ENCODE measurements at places on chromosomes 2 and 18.

DNA sequence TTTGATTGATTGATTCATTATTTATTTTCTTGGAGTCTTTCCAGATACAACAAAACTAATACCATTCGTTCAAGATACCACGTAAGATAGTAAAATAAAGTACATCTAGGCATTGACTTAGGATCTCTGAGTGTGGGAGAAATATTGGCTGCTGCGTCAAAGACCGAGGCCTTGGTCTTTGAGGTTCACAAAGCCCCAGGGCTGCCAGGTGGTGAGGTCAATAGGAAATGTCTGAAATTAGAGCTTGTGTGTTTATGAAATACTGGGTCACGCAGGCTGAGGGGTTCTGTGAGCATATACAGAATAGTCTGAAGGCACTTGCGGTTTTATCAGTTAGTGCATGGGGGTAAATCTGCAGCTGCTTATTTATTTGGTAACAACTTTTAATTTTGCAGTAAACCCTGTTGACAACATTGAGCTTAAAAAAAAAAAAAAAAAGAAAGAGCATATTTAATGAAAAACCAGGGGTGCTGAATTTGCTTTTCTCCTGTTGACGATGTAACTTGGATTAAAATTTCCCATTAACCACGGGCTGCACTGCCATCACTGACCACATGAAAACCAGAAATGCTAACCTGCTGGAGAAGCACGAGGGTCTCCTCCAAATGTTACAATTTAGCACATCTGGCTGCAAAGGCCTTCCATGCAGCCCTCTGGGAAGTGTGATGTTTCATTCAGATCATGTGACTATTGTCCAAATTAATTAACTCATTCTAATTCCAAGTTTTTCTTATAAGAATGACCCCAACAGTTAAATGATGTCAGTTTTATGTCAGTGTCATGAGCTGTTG is 27.1 kb upstream of the SERPINB12 start:
- no peak for DNase-seq

- DNase-seq: no peak
These were observed 184.3 kb downstream of the SH3BP4 start for GRCh38 chr2:235135990-235136561.

DNA sequence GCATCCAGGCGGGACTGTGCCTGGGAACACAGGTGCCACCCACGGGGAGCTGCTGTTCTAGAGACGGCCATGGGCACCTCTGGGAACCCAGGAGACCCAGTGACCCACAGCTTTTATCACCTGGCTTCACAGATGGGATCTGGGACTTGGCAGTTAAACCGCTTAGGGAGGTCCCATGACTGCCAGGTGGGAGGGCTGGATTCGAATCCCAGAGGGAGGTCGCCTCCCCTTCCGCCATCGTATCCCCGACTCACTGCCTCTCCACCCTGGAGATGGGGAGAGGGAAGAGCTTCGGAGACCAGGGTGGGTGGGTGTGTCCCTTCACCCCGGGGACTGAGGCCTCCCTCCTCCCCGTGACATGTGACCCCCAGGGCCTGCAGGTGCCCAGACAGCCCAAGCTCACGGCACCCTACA is 169.4 kb downstream of the RTP5 start:
- DNase-seq: no peak

DNA sequence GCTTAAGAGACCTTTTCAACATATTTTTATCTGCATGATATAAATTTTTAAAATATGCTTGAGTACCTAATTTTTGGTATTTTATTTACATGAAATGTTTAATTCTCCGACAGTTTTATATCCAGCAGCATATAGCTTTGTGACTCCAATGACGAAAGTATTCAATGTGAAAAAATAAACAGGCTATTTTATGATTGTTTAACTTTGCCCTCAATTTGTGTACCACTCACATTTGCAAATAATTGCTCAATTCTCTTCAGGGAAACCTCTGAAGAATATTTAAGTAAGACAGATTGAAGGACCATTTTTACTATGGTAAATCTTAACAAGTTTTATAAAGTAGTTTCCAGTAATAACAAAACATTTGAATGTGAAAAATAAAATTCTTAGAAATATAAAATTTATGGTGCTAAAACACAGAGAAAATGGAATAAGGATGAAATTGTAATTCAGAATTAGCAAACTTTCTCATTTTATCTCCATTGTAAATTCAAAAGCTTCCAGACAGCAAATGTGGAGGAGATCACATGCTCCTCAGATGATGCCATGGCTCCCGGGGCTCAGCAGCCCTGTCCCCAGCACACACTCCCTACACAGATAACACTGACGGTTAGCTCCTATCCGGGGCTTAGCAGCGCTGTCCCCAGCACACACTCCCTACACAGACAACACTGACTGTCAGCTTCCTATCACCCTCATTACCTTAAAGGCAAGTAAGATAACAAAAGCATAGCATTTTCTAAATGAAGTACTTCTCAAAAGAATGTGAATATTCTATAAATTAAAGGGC is 39.7 kb downstream of the SH3YL1 start:
- no peak for DNase-seq

- DNase-seq: no peak
These were observed 109.1 kb upstream of the SH3BP4 start for GRCh38 chr2:234842753-234843152.

DNA sequence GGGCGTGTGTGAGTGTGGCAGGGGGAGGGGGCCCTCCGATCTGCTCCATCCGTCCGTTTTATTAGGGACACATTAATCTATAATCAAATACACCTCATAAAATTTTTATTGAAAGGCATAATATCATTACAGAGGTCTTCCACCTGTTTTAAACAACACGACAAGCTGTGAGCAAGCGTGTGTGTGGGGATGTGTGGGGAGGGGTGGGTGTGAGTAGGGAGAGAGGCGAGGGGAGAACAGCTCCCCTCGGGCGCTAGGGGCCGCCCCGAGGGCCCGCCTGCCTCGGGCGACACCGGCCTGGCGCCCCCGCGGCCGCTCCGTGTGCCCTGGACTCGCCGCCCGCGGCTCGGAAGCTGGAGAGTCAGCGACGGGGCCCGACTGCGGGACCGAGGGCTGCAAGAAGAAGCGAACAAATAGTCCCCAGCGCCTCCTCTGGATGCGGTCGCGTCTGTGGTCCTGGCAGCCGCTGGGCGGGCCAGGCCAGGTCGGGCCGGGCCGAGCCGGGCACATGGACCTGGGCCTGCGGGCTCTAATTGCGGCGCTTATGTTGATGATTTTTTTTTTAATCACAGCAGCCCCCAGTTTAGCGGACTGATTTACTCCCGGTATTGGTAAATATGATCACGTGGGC is 352 bp upstream of the HOXD9 start:
- DNase-seq: no peak

DNA sequence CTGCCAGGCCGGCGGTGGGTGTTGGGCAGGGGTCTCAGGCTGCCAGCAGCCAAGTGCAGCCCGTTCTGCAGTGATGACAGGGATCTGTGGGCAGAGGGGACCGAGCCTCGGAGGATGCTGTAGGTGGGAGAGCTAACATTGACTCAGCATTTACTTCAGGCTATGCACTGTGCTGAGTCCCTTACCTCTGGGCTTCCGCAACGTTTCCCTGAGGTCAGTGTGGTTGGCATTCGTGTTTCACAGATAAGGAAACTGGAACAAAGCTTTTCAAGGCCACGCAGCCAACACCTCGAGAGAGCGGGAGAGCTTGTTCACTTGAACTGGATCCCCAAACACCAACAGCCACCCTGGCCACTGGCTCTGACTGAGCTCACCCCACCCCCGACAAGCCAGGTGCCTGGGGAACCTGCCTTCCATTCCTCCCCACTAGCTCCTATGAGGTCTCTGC is 839 bp upstream of the GPR148 start:
- peak; percentile 46 for DNase-seq

DNA sequence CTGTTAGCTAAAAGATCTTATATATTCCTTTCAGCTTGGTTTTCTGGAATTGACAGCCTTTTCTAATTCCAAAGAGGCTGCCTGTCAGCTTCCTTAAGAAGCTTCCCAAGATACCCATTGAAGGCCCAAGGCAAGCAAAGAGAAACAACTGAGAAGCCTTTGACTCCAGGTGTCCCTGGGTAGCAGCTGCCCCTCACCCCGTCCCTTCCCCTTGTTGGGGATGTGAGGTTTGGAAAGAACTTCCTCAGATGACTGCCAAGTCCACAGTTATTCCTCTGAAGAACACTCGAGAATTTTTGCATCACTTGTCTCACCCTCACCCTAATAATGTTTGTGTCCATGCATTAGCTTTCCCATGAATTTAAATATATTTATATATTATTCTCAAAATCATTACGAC is 13.3 kb downstream of the MAPRE3 start:
- DNase-seq: no peak

DNA sequence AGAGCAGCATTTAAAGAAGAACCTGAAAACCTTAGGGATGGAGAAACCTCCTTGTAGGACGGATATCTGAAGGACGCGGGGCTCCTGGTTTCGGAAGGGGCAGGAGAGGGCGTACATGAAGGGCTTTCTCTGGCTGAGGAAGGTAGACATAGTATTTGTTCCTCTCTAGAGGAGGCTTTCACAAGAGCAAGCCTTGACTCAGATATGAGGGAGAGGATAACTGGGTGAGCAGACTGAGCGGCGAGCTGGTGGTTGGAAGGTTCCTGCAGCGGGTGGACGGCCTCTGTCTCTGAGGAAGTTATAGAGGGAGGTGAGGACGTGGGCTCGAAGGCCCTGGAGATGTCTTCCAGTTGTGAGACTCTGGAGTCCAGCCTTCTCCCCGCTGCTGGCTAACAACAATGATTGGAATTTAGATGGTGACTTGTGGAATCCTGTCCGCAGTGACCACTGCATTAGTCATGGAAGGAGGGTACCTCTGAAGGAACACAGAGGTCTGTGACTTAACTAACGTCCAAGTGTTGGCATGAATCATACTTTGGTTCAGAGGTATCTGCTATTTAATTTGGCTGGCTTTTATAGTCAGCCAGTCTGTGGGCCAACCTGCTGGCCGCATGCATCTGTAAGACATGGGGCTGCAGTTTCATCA is 80.9 kb downstream of the ASAP2 start:
- no peak for DNase-seq

DNA sequence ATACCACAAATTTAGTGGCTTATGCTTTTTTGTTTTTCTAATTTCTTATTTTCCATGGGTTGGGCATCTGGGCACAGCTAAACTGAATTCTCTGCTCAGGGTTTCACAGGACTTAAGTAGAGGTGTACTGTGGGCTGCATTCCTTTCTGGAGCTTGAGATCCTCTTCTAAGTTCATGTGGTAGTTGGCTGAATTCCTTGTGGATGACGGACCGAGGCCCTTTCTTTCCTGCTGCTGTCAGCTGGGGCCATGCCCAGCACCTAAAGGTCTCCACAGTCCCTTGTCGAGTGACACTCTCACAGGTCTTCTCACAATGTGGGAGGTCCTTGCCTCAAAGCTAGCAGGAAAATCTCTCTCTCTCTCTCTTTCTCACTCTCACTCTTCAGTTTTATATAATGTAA is 433.5 kb upstream of the LRATD1 start:
- DNase-seq: no peak

GRCh38 chr2:135050132-135050531 is 2.0 kb upstream of the RAB3GAP1 start:
- no peak for DNase-seq

GRCh38 chr2:207510148-207510547 is 19.6 kb upstream of the CREB1 start:
- DNase-seq: no peak

- DNase-seq: no peak
These were observed 133.9 kb downstream of the TTC32 start for GRCh38 chr2:19767899-19768298.

GRCh38 chr2:62743506-62743905 is 38.0 kb downstream of the EHBP1 start:
- no peak for DNase-seq

DNA sequence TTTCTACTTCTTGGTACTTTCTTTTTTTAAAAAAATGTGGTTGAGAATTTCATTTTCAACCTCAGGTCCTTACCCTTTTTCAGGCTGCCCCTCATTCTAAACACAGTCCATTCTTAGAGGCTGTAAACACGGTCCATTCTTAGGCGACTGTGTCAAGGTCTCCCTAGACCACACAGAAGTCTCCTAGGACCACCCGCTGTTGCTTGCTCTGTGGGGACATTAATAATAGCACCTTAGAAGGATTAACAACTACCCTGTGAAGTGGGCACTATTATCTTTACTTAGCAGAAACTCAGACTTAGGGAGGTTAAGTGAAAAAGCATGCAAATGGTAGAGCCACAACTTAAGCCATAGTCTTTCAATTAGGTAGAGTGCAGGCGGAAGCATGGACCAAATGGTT is 91.7 kb downstream of the RBMS1 start:
- no peak for DNase-seq

GRCh38 chr2:151808258-151809072 is 19.8 kb downstream of the ARL5A start:
- DNase-seq: no peak

GRCh38 chr2:107008843-107009242 is 122.9 kb upstream of the ST6GAL2 start:
- DNase-seq: no peak

GRCh38 chr2:176526995-176527901 is 258.0 kb downstream of the MTX2 start:
- no peak for DNase-seq

DNA sequence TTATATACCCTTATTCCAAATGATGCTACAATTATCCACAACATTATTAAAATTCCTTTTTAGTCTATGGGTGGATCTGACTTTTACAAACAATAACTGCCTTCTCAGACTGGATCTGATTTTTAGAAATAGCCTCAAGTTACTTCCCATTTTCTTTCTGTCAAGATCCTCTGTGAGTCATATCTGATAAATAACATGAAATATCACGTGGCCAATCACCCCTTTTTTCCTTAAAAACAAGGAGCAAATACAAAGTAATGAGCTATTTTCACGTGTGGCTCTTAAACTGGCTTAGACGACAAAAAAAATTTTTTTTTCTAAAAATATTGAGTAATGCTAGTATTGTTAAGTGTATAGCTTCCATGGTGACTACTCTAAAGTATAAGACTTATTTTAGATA is 6.7 kb downstream of the PELI1 start:
- no peak for DNase-seq

GRCh38 chr2:213202011-213202410 is 50.6 kb upstream of the IKZF2 start:
- no peak for DNase-seq

GRCh38 chr18:13611601-13612195 is 114.7 kb downstream of the FAM210A start:
- no peak for DNase-seq

DNA sequence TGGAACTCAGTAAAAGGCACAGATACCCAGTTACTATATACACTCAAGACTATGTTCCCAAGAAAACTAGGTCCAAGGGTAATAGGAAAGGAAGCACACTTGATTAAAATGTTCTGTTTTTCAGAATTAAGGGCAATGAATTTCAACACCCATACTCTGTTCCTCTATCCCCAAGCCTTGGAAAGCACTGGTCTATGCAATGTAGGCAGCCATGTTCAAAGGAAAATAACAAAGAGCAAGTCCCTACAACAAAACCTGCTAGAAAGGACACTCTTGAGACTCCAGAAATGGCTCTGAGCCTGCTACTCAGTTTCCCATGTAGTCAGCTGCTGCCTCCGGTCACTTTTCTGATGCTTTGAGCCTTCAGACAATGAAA is 6.8 kb downstream of the CYB5A start:
- DNase-seq: no peak

- DNase-seq: no peak
These were observed 331.6 kb downstream of the CLIP4 start for GRCh38 chr2:29446847-29447246.

- DNase-seq: no peak
These were observed 87.0 kb upstream of the ID2 start for GRCh38 chr2:8594731-8595427.

GRCh38 chr18:75507636-75508035 is 80.1 kb upstream of the SMIM21 start:
- DNase-seq: no peak

GRCh38 chr2:100546469-100546868 is 16.3 kb upstream of the PDCL3 start:
- DNase-seq: no peak

GRCh38 chr2:127182626-127183458 is 37.3 kb downstream of the CYP27C1 start:
- DNase-seq: no peak

All from CD4-positive, alpha-beta T cell treated with Interleukin-4 for 1 hour (primary cell).